ENCODE measurements at places on chromosomes 7 and 10. TPM values are rescaled to one million over a fixed set of nuclear protein-coding genes. Genes with fewer than 3 reads are reported as not detected.

ADAP1 gene
- total RNA-seq = 0.16 TPM

NKX2-3 gene
- not detected for total RNA-seq

HILPDA gene
- 15.4 TPM for total RNA-seq

PRKCQ gene
- 0.16 TPM for total RNA-seq

WDFY4 gene
- not detected for total RNA-seq

PAX4 gene
- total RNA-seq = not detected

ZNF804B gene
- not detected for total RNA-seq

TBRG4 gene
- 56.5 TPM for total RNA-seq

TMEM130 gene
- 0.12 TPM for total RNA-seq

SSC4D gene
- total RNA-seq = 0.32 TPM

LIPF gene
- not detected for total RNA-seq

SPAM1 gene
- total RNA-seq = not detected

TOMM7 gene
- 51.6 TPM for total RNA-seq

KLF14 gene
- total RNA-seq = 0.12 TPM

EZH2 gene
- 5.7 TPM for total RNA-seq

ANKRD2 gene
- total RNA-seq = 0.32 TPM

ZNF12 gene
- 27.9 TPM for total RNA-seq

SFTPA1 gene
- total RNA-seq = not detected

HMX3 gene
- not detected for total RNA-seq

CXCL12 gene
- 269 TPM for total RNA-seq

HTR7 gene
- 2.7 TPM for total RNA-seq

ELMO1 gene
- total RNA-seq = 0.16 TPM

MYPN gene
- 1.1 TPM for total RNA-seq

NUTM2D gene
- total RNA-seq = 2.3 TPM

PRR15 gene
- total RNA-seq = not detected

Data from hair follicle dermal papilla cell (primary cell).